ENCODE measurements at places on chromosomes 2 and 18.

DNA sequence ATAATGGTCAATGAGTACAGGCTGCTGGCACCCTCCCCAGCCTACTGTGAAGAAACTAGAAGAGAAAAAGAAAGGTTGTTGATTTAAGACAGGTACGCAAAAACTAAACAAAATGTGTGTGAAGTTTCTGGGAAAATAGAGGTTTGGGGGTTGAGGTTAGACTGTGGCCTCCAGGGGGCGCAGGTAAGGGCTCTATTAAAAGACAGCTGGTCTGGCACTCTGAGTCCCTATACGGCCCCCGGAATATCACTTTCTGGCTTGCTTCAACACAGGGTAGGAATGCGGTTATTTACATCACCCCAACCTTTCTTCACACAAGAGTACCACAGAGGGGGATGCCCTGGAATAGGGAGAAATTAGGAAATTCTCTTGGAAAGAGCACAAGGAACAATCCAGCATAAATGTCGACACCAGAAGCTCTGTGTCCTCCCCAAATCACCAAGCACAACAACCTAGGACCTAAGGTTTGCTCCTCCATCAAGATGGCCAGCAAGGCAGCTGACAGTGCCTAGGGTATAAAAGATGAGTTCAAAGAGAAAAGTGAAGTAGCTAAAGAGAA, 480.8 kb upstream of the KLHL29 start:
- no peak for DNase-seq

DNA sequence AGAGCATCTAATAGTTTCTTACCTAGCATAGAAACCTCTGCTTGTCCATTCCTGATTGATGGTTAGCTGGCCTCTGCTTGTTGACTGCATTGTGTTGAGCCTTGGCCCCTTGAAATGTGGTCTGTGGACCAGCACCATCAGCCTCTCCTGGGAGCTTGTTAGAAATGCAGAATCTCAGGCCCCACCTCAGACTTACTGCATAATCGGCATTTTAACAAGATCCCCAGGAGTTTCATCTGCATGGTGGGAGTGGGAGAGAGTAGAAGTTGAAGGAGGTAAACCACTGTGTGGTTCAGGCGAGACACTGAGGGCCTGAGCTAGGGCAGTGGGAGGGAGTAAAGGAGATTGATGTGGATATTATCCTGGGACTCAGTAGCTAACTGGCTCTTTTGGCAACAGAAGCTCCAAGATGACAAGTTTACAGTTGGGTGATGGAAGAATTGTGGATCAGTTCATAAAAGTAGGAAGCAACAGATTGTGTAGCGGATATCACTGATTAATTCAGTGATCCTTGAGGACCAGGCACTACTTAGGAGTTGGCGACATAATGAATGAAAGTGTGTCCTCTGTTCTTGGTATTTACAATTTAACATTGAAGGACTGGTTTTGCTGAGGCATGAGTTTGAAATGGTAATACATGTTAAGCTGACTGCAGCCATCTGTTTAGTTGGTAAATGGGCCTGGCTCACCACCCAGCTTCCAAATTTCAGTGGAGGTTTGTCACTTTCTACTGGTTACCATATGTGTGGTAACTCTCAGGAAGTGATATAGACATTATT, 20.9 kb downstream of the PHLPP1 start:
- no peak for DNase-seq

DNA sequence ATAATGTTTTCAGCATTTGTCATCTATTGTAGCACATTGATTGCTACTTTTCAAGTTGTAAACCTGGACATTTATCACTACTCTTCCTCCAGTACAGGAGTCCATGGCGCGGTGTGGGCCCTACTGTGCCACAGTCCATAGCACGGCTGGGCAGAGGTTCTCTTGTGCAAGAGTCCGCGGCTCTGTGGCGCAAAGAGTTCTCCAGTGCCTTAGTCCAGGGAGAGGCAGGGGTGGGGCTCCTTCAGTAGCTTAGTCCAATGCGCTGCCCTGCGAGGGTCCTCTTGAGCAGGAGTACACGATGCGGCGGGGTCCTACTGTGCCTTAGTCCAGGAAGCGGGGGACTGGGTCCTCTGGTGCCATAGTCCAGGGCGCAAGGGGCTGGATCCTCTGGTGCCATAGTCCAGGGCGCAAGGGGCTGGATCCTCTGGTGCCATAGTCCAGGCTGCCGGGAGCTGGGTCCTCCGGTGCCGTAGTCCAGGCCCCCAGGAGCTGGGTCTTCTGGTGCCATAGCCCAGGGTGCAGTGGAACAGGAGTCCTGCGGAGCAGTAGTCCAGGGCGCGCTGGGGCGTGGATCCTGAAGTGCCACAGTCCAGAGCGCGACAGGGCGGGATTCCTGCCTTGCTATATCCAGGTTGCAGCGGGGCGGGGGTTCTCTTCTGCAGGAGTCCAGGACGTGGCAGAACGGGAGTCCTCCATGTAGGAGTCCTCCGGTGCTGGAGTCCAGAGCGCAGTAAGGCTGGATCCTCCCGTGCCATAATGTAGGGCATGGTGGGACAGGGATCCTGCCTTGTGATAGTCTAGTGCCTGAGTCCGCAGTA, 129.3 kb downstream of the CCDC74A start:
- no peak for DNase-seq

GRCh38 chr2:226911932-226912331, 76.1 kb downstream of the RHBDD1 start:
- DNase-seq = no peak

DNA sequence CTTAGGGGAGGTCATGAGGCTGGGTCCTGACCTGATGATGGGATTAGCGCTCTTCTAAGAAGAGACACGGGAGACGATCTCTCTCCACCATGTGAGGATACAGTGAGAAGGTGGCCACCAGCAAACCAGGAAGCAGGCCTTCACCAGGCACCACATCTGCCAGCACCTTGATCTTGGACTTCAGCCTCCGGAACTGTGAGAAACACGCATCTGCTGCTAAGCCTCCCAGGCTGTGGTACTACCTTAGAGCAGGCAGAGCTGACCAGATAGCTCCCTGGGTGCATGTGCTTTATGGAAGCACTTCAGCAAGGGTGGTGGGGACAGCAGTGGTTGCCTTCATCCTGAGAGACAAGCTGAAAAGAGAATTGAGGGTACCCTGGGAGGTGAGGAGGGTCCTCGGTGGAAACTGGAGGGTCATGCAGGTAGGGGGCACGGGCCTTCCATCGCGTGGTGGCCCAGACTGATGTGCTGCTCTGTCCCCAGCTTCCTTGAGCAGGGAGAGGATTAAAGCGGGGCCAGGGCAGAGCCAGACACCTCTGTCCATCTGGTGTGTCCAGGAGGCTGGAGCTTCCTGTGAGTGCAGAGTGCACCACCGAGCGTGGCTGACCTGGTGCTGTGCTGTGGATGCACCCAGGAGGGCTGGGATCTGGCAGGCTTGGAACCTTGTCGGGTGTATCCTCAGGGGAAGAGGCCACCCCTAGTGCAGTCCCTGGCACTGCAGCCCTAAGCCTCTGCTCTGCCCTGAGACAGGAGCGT, 42.9 kb upstream of the HS6ST1 start:
- DNase-seq = no peak

- DNase-seq = no peak
Observed at GRCh38 chr2:177808984-177809809, 263.4 kb downstream of the PDE11A start.

- DNase-seq = no peak
Observed at GRCh38 chr2:240603081-240603835, 16.7 kb downstream of the CAPN10 start.

GRCh38 chr2:237315170-237315828, 98.7 kb downstream of the COL6A3 start:
- DNase-seq = peak; percentile 89

DNA sequence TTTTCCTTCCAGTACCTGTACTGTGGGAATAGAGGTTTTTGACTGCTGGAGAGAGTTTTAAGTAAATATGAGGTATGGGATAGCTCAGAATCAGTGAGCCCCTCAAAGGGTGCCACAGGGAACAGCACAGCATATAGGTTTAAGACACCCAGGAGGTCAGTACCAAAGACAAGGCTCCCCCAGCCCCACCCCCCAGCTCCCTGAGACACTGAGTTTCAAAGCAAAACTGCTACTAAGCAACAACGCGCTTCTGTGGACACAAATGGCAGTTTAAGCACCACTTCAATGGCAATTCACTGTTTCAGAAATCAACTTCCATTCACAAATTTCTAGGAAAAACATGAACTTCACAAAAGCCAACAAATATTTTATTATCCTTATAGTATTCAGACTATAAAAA, 15.2 kb downstream of the E2F6 start:
- no peak for DNase-seq

DNA sequence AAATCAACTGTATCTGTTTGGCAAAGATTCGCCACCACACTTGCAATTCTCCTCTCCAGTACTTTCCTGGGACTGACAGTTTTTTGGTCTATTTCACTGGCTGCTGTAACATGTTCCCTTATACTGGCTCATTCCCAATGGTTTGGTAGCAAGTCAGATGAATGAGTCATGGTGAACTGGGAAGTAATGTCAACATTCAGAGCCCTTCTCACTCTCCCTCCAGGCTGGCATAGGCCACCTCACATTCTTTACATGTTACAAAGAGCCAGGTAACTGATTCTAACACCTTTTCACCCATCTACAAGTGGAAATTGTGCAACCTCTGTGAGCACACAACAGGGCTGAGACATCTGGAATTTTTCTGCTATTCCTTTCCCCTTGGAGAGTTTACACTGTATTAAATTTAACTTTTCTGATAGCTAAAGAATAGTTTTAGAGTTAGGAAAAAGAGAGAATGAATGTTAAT, 111.3 kb upstream of the TLK1 start:
- no peak for DNase-seq

GRCh38 chr2:6474161-6475140, 391.3 kb downstream of the CMPK2 start:
- DNase-seq = no peak

- no peak for DNase-seq
Observed at GRCh38 chr2:239770246-239770639, 254.9 kb downstream of the NDUFA10 start.

DNA sequence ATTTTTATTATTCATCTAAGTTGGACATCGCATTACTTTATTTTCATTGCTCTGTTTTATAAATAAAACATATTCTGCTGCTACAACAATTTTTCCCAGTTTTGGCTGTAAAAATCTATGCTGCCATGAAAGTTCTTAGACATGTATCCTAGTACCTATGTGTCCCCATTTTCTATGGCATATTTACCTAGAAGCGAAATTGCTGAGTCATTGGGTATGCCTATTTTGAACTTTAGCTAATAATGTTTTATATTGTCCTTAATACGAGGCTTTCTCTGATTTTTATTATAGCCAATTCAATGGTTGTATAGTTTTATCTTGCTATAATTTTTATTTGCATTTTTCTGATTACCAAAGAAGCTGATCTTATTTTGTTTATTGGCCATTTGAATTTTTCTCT, 110.5 kb upstream of the DPP10 start:
- DNase-seq = no peak

- no peak for DNase-seq
Observed at GRCh38 chr2:145916799-145917198, 1396.9 kb upstream of the ZEB2 start.

- no peak for DNase-seq
Observed at GRCh38 chr2:158006961-158007719, 94.5 kb upstream of the UPP2 start.

DNA sequence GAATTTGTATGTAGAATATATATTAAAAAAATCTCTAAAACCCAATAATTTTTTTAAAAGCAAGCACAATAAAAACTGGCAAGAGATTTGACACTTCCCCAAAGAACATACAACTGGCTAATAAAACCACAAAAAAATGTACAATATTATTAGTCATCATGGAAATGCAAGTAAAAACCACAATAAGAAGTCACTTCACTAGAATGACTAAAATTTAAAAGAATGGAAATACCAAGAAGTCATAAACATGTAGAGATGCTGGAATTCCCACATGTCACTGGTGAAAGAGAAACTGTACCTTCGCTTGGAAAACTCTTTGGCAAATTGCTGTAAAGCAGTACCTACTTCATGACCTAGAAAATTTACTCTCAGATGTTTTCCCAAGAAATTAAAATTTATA, 43.4 kb upstream of the KYNU start:
- no peak for DNase-seq

GRCh38 chr2:27060323-27060722, 8.9 kb downstream of the AGBL5 start:
- no peak for DNase-seq

DNA sequence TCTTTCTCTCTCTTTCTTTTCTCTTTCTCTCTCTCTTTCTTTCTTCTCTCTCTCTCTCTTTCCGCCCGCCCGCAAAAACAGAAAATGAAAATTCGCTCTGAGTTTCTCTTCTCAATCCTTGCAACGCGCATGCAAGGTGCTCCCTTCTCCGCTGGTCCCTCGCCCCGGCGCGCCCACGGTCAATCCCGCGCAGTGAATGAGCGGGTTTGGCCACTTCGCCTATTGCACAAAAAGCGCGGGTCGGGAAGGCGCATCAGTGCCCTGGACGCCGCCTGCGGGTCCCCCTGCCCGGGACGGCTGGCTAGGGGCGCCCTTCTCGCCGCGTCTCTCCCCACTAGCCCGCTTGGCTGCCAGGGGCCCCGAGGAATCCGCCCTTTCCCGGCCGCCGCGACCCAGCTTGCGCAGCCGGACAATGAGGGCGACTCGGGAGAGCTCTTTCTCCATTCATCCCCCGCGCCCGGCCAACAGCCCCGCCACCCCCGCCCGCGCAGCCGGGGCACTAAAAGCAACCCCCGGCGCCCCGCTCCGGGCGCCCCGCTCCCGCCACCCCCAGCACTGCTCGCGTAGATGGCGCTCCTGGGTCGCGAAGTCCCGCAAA, 706 bp downstream of the LAMA1 start:
- DNase-seq = no peak

GRCh38 chr2:7694076-7694985, 777.1 kb downstream of the RNF144A start:
- no peak for DNase-seq

- no peak for DNase-seq
Observed at GRCh38 chr2:221997100-221997499, 301.7 kb downstream of the PAX3 start.
